ENCODE measurements at places on chromosomes 6 and 20.
A peak's percentile ranks its signal among the peaks of the same experiment; 100 is the strongest.

GRCh38 chr6:16345449-16346330, 107.3 kb downstream of the GMPR start:
- peak; percentile 72 for DNase-seq

DNA sequence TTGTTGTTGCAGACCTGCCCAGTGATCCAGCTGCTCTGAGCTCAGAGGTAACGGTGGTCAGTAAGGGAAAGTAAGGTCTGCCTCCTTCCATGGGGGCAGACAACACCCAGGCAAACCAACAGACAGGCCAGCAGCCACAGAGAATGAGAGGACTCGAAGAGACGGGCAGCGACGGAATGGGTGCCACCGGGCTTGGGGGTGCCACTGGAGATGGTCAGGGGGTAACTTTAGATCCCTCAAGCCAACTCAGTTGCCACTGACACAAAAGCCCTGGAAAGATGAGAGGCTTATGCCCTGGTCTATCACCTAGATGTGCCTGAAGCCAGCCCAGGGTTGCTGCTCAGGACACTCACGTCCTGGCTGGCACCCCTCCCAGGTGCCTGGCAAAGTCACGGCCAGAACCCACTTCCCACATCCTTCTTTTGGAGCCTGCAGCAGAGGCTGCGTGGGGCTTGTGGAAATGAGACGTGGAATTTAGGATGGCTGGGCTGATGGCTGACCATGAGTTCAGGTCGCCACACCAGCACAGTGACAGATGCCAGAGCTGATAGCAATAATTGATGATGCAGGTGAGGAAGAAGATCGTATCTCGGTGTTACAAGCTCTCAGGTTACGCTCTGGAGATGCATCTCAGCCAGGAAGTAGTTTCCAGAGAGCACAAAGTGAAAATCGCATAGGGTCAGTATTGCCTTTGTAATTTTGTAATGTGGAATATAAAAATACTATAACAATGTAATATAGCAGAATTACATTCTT, 209.1 kb downstream of the SYNDIG1 start:
- DNase-seq = peak; percentile 3

GRCh38 chr20:32510601-32511357, 74.4 kb downstream of the NOL4L start:
- no peak for DNase-seq

DNA sequence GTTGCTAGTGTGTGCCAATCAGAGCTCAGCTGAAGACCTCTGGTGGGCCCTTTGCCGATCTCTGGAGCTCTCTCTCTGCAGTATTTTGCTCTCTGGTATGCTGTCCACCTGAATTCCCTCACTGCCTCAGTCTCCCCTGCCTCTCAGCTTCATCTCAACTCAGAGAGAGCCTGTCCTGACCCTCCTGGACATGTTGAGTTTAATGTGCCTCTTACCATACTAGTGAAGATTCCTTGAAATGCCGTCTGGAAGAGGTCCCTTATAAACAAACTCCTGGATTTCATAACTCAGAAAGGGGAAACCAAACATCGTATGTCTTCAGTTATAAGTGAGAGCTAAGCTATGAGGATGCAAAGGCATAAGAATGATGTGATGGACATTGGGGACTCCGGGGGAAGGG, 231.1 kb upstream of the ZNF217 start:
- no peak for DNase-seq

GRCh38 chr6:44431118-44431725, 43.7 kb downstream of the CDC5L start:
- peak; percentile 69 for DNase-seq

GRCh38 chr6:144855812-144856531, 570.8 kb downstream of the UTRN start:
- no peak for DNase-seq

- DNase-seq = peak; percentile 62
These were observed 67.6 kb downstream of the BLOC1S5 start for GRCh38 chr6:7996538-7997111.

- DNase-seq = no peak
These were observed 87.9 kb upstream of the PRND start for GRCh38 chr20:4633780-4634179.

GRCh38 chr6:71333697-71334096, 45.1 kb downstream of the OGFRL1 start:
- no peak for DNase-seq

DNA sequence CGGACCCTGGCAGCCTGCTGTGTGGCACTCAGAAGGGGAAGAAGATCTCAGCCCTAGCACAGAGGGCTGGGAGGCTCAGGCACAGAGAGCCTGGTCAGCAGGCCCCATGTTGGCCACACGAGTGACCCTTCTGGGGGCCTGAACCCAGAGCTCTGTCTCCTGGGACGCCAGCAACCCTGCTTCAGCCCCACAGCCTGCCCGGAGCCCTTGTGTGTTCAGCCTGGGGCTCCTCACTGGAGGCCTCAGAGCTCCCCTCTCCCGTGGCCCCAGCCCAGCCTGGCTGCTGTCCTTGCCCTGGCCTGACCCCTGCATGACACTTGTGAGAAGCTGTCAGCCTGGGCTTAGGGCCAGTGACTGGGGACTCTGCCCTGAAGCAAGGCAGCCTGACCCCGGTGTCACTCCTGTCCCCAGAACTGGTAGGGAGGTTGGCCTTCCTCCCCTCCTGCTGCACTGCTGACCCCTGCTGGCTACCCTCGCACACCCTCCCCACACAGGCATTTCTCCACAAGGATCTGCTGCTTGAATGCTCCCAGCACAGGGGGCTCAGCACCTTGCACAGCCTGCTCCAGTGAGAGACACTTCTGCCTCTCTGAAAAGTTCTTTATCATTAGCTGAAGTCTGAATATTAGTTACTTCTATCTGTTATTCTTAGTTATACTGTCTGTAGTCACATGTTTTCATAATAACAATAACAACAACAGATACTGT, 15.4 kb upstream of the IP6K3 start:
- peak; percentile 74 for DNase-seq

DNA sequence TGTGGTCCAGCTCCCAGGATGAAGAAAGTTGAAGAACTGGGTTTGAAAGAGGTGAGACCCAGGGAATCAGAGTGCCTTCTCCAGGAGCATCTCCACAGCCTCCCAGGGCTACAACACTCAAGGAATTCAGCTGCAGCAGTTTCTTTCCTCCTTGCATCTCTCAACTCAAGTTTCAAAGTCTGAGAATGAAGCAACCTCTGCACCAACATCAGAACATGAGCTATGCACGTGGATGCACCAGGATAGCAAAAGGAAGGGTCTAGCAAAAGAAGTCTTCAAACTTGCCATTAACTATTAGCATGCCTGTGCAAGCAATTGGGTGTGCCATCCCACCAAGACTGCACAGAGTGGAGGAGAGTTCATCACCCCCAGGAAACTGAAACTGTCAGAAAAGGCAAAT, 193.9 kb downstream of the OTOR start:
- no peak for DNase-seq

DNA sequence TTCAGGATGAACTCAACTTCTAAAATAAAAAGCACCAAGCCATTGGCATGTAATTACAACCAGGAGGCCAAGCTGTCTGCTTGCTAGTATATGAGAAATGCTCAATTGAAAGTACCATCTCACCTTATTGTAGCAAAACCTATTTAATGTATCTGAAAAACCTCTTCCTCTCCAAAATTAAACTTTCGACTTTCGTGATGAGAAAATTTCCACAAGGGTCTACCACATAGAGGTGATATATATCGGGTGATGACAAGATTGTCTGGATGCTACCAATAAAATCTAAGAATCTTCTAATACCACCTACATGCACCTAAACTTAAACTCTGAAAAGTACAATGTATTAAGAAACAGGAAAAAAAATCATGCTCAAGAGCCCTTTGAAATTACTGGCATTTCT, 74.2 kb downstream of the ATXN1 start:
- DNase-seq = no peak

- DNase-seq = no peak
These were observed 34.3 kb downstream of the RNF24 start for GRCh38 chr20:3981132-3981452.

DNA sequence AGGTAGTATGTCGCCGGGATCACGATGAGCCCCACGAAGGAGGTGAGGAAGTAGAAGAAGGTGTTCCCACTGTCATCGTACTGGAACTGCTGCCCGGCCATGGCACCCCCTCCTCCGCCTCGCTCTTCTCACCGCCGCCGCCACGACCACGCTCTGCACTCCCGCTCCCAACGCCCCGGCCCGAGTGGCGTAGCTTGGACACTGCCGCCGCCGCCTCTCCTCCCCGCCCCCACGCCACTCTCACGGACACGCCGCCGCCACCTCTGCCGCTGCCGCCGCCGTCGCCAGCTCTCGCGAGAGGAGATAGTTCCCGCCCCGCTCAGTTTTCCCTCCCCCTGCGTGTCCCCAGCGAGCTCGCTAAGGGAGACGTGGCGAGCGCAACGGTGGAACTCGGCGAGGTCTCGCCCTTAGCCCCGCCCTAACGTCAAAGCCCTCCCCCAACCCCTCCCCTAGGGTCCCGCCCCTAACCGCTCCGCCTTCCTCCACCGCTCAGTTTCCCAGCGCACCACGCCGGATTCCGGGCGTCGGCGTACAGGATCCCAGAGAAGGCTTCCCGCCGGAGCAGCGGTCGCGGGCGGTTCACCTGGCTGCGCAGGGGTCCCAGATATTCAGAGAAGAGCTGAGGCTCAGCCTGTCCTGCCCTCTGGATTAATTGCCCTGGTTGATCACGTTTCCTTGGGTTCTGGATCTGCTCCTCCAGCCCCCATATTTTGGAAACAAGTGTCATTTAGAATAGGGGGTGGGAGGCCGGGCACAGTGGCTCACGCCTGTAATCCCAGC, at the start of gene SEC63:
Gene SEC63 (minus strand): TSS at position 300 of the 780 bp plus-strand sequence. CDS start 199 bp downstream, at position 101.
- DNase-seq = peak; percentile 98

- DNase-seq = no peak
These were observed 595 bp downstream of the REM1 start for GRCh38 chr20:31475472-31476293.

- DNase-seq = no peak
These were observed 24.4 kb downstream of the RPP40 start for GRCh38 chr6:4979426-4979825.

- DNase-seq = no peak
These were observed 529 bp upstream of the ENPP4 start for GRCh38 chr6:46129291-46129628.

- peak; percentile 81 for DNase-seq
These were observed 5.5 kb downstream of the MDGA1 start for GRCh38 chr6:37691904-37692806.

DNA sequence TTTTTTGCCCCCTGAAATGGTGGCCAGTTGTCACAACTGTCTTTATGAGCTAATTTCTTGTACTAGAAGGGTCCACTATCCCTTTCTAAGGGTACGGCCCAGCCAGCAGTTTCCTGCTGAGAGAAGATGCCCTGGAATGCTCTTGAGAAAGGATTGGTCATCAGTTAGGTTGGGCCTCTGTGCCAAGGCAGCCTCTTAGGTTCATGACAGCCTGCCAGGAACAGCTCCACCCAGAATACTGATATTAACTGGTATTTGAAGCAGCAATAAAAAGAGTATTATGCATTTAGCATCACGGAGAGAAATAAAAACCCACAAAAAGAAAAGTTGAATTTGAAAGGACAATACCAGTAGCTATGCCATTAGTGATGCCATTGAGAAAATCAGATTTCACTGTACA, 9.0 kb upstream of the HINT3 start:
- no peak for DNase-seq

- no peak for DNase-seq
These were observed 5.9 kb downstream of the RRAGD start for GRCh38 chr6:89406141-89406540.

DNA sequence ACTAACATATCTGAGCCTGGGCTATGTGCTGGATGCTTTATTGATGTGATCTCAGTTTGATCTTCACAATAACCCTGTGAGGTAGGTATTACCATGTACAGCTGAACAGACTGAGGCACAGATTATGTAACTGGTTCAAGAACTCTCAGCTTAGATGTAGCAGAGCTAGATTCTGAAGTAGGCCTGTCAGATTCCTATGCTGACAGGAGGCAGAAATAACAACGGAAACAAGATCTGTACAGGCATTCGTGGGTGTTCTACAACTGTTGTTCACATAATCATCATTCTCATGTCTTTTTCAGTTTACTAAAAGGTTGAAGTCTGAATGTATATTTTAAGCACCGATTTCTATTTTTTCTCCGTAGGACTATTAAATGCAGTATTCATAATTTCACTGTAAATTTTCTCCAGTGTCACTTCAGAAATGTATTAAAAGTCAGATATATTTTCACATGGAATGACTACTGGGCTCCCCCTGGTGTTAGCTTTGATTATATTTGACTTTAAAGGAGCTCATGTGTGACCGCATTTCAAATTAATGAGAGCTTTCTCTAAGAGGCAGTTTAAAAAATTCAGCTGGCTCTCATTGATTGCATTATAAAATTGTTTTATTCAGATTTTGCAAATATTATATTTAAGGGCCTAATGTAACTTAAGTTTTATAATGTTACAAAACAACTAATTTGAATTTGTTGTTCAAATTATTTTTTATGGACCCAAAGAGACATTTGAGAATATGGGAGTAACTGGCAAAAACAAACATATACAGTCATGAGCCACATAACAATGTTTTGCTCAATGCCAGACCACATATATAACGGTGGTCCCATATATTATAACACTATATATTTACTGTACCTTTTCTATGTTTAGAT, 36.4 kb upstream of the SLC17A4 start:
- DNase-seq = peak; percentile 32

DNA sequence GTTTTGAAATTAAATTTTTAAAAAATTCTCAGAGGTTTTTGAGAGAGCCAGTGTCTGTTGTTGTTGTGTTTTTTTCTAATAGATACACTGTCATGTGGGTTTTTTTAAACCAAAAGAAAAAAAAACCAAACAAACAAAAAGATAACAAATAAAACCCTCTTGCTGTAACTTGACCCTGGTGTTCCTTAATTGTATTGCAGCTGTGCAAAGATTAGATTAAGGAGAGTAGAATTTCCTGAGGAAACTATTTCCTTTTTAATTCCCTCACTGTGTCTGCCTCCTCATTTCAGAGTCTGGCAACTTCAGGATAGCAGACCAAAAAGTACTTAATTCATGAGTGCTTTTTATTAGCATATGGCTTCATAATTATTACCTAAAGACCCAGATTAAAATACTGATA, 281.9 kb downstream of the EPM2A start:
- DNase-seq = no peak

DNA sequence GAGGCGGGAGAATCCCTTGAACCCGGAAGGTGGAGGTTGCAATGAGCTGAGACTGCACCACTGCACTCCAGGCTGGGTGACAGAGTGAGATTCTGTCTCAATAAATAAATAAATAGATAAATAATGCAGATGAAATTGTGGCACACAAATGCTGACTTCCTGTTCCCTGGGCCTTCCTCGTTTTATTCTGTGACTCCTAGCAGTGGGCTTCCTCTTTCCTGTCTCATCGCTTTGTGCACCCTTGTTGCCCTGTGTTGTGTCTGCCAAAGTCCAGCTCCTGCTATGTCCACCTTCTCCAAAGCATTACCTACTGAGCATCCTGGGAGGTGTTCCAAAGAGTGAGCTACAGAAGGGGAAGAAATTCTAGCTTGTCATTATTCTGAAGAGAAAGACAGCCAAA, 100.2 kb upstream of the TIAM2 start:
- DNase-seq = no peak

All from BE2C (cell line).